PC-3 (cell line): ENCODE measurements at places on chromosomes 7 and 10.

DNA sequence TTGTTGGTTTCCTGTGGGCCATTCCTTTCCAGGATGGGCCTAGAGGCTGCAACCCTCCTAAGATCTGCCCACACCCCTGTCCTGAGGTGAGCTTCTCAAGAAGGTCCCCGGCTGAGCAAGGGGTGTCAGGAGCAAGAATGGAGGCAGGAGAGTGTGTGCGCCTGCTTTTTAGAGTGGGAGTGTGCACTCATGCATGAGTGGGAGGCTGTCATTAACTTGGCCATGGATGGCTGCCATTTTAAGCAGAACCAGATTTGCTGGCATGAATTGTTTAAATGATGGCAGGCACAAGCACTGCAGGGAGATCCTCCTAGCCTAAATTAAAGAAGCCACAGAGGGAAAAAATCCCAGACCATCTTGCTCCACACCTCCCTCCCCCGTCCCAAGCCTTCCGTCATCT is 2.9 kb upstream of the SGPL1 start:
- no peak for DNase-seq

GRCh38 chr10:104767745-104768144 is 126.7 kb downstream of the SORCS3 start:
- no peak for DNase-seq

- no peak for DNase-seq
Observed at GRCh38 chr7:51075681-51076580, 240.7 kb downstream of the COBL start.

DNA sequence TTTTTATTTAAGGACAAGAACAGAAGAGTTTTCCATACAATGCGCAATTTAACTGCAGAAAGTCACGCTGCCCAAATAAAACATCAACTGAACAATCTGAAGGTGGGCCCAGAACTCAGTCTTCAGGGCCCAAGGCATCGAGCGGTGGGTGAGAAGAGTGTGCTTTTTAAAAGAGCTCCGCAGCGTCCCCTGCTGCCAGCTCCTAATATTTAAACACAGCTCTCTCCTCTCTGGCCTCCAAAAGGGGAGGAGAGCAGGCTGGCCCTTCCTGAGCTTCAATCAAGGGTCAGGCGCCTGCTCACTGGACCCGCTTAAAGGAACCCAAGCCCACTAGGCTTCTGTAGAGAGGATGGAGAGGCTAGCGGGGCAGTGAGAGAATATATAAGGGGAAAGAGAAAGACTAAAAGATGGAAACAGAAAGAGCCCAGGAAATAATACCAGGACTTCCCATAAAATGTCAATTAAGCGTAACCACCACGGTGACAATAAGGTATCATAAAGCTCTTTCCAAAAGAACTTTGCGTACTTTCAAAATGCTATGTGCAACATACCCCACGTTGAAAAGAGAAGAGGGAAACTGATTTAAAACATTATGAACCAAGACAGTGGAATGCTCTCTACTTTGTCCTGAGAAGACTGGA is 2.8 kb downstream of the FAM53B start:
- DNase-seq: peak; percentile 71

DNA sequence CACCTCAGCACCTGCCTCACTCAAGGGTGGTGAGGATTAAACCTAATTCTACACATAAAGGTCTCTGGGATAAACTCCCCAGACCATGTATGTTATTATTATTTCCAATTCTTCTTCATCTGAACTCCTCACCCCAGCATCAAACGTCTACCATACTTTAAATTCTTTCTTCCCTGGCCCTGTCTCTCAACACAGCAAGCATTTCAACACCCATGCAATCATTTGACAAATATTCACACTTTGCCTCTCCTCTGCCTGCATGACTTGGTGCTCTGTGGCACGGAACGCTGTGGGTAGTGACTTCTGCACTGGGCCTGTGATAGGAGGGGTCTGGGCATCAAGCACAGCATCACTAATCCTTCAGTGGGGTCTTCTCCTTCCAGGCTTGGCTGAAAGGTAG is 490.8 kb downstream of the TNS3 start:
- DNase-seq: no peak

DNA sequence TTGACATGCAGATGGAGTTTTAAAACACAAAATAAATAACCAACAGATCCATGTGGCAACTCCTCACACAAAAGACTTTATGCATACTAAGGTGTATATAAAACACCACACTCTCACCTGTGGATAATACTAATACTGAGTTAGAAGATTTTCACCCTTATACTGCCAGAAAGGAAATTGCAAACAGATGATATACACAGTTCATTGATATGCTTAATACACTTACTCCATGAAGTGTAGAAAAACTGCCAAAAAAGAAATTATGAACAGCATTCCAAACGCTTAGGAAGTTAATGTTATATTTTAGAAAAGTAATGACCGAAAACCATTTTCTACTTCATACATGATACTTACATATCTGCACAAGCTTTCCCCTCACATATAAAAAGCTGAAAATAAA is 17.6 kb upstream of the SNX13 start:
- no peak for DNase-seq

DNA sequence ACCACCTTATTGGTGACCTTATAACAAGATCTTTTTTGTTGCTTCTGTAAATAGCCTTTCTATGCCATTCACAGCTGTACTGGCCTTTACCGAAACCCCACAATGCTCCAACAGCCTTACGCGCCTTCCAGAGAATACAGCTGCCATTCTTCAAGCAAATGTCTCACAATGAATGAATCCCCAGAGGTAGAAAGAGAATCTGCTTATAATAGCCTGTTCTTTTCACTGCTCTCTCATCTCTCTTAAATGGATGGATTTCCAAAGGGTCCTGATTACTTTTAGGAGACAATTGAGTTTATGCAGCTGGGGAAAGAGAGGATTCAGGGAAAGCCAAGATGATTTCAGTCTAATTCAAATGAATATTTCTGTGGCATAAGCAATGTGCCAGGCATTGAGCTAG is 183.1 kb upstream of the PDE1C start:
- DNase-seq: no peak

DNA sequence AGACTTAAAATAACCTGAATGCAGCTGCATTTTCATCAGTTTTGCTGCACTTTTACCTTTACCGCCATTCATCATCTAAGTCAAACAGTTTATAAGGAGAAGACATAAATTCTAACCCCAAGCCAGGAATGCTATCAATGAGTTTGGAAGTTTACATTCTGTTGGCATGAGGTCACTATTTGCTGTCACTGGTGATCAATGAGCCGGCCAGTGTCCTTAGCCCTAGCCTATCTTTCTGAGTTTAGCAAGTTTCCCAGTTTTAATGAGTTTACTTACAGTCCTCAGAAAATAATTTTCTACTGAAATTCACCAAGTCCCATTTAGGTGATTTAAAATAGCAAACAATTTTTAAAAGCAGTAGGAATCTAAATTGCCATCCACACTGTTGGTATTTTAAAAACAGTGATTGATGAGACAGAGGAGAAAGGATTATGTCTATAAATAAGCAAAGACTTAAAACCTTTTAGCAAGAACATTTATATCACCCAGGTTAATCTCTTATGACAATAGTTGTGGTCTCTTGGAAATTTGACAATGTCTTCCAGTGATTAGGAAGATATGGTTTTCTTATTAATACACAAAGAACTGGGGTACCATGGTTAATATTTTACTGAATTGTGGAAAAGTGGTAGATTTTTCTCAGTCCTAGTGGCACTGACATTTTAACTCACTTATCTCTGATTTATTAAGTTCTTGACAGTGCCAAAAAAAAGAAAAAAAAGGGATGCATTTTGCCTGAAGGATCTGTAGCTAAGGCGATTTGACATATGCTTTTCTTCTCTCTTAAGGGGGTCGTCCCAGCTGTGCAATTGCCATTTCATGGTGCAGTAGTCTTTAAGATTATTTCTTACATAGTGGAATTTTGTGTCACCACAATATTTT is 443.4 kb upstream of the ANKRD30A start:
- DNase-seq: peak; percentile 65

- peak; percentile 80 for DNase-seq
Observed at GRCh38 chr7:42161719-42162118, 75.3 kb downstream of the GLI3 start.

DNA sequence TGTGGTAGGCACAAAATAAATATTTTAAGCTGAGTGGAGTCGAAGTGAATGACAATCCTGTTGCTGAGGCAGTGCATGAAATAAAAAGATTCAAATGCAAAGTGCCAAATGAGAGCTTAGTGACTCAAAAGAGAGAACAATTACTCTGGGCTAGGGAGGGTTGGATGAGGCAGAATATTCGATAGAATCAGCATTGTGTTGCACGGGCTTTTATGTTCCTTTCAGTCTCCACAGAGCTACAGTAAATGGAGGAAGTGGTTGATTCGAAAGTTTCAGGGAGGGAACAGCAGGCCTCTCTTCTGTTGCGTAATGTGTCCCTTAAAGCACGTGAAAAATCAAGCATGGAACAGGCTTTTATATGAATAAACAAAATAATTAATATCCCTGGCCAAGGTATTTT is 599.3 kb upstream of the CELF2 start:
- DNase-seq: no peak

GRCh38 chr10:70575874-70576802 is 26.4 kb downstream of the PRF1 start:
- peak; percentile 87 for DNase-seq

GRCh38 chr10:727162-727790 is 37.8 kb upstream of the DIP2C start:
- no peak for DNase-seq

DNA sequence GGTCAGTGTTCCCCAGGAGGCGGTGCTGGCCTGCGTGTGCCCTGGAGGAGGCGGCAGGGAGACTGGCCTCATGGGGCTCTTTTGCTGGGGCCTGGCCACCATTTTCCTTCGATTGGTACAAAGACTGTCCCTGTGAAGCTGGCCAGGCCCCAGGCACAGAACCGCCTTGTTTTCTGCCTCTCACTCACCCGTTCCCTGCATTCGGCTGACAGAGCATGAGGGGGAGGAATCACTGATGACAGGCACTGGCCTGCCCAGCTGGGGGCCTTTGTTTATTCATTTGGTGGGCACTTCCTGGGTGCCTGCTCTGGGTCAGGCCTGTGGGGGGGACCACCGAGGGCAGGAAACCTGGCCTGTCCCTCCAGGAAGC is 139.2 kb downstream of the FAM53B start:
- no peak for DNase-seq

- no peak for DNase-seq
Observed at GRCh38 chr7:44102846-44103565, 1.1 kb upstream of the AEBP1 start.

DNA sequence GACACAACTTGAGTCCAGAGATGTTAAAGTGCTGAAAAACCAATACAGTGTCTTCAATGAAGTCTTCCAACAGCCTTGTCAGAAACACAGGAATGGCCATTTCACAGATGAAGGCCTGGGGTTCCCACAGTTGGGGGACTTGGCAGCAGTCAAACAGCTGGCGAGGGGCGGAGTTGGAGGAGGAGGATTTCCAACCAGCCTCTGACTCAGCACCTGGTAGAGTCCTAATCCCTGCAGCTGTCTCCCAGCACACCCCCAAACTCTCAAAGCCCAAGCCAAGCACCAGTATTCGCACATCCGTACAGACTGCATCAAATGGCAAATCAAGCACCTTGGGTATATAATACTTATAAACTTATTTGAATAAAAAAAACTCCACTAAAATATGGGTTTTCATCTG is 28.0 kb downstream of the CTBP2 start:
- DNase-seq: no peak

GRCh38 chr10:14371581-14371980 is 40.9 kb upstream of the FRMD4A start:
- DNase-seq: no peak

DNA sequence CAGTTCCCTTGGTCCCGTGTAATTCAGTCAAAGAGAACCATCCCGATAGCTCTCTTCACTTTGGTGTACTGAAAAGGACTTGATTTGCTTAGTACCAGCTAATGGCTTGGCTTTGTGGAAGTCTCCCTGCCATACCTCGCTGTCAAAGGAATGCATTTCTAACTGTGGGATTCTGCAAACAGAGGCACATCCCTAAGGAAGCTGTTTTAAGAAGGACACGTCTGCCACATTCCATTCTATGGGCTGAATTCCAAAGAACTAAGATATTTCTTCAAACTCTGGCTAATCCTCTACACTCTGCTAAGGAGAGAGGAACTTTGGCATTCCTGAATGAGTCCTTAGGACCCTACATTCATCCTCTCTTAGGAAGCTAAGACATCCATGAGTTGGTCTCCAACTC is 327.9 kb downstream of the SFMBT2 start:
- no peak for DNase-seq

GRCh38 chr7:128171-129080 is 63.9 kb upstream of the FAM20C start:
- no peak for DNase-seq

- DNase-seq: peak; percentile 62
Observed at GRCh38 chr10:59876695-59877094, 29.7 kb downstream of the CCDC6 start.

- DNase-seq: no peak
Observed at GRCh38 chr10:116978901-116979300, 26.1 kb downstream of the SHTN1 start.

GRCh38 chr7:65798111-65799075 is 74.5 kb upstream of the VKORC1L1 start:
- peak; percentile 35 for DNase-seq

GRCh38 chr7:70360557-70360956 is 762.3 kb downstream of the AUTS2 start:
- DNase-seq: no peak

DNA sequence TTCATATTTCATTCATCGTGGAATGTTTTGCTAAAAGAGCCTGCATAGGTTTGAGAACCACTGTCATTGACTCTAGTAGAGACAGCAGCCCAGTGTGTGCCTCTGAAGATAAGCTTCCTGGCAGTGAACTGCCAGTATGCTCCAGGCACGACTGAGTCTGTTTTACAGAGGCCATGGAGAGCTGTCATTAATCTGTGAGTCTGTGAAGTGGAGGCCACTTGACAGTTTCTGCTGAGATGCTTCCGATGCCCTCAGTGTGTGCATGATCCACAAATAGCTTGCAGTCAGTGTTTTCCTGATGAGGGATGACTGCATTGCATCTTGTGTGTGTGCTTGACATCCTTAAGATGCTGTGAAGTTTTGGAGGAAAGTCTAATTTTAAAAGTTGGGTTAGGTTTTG is 162.2 kb downstream of the PFKFB3 start:
- no peak for DNase-seq

DNA sequence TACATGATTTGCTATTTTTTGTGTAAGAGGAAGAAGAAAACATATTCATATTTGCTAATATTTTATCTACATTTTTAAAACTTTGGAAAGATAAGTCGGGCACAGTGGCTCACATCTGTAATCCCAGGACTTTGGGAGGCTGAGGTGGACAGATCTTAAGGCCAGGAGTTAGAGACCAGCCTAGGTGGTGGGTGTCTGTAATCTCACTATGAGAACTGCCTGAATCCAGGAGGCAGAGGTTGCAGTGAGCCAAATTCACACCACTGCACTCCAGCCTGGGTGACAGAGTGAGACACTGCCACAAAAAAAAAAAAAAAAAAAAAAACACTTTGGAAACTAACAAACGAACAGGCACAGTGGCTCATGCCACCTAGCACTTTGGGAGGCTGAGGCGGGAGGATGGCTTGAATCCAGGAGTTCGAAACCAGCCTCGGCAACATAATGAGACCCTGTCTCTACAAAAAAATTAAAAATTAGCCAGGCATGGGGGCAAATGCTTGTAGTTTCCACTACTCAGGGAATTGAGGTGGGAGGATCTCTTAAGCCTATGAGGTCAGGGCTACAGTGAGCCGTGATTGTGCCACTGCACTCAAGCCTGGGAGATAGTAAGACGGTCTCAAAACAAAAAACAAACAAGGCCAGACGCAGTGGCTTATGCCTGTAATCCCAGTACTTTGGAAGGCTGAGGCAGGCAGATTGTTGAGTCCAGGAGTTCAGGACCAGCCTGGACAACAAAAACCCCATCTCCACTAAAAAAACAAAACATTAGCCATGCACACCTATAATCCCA is 25.6 kb downstream of the HERC4 start:
- DNase-seq: no peak

- no peak for DNase-seq
Observed at GRCh38 chr7:111224354-111225231, 133.7 kb downstream of the LRRN3 start.
